Muscle of arm (tissue), 14 donors: ENCODE measurements at places on chromosomes 5 and 9.

DNA sequence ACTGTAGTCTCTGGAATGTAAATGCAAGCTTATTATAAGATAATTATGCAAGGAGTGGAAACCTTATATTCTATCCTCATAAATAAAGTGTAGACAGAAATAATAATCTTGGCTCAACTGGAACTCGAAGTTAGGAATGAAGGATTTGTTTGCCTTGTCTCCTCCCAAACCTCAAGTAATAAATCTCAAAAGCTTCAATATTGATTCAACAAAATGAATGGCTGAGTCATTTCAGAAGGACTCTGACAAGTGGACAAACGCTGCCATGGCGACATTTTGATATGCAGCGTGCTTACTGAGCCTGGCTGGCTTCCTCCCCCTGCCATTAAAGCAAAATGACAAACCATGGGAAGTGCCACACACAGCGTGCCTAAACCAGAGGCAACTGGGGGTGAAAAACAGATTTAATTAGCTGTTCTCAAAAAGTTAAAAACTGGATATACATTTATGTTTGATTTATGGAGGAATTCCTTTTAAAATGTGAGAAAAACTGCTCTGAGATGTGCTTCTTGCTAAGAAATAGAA, 10.5 kb upstream of the ADGRV1 start:
- no peak for DNase-seq

DNA sequence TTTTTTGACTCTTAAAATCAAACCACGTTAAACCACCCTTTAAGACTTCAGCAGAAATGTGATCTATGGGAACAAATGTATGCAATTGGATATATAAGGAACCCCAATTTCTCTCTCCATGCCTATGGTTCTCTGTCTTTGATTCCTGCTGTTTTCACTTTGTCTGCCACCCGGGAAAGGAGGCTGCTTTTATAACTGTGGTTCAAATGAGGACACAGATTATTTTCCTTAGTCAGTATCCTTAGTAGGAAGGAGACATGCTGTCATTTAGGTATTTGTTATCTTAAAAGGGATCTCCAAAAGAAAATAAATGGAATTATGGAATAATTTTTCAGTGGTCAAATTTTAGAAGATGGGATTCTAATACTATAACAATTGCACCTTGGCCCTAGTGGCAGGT, 176.1 kb upstream of the NREP start:
- no peak for DNase-seq

GRCh38 chr9:21815643-21816042, 13.2 kb downstream of the MTAP start:
- no peak for DNase-seq

DNA sequence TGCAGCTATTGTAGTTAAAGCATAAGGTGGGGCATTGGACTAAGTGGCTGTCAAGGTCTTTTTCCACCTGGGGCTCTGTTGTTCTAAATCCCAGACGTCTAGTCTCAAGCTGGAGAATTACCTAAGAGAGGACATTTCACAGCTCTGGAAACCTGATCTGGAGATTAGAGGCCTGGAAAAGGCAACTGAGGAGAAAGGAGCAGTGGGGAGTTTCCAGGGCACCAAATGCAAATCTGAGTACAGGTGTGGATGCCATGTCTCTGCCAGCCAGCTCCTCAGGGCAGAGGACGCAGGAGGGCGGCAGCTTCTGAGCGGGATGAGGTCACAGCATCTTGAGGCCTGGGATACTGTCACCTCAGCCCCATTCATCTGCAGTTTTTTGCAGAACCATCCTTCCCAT, 65.2 kb downstream of the PPARGC1B start:
- no peak for DNase-seq

DNA sequence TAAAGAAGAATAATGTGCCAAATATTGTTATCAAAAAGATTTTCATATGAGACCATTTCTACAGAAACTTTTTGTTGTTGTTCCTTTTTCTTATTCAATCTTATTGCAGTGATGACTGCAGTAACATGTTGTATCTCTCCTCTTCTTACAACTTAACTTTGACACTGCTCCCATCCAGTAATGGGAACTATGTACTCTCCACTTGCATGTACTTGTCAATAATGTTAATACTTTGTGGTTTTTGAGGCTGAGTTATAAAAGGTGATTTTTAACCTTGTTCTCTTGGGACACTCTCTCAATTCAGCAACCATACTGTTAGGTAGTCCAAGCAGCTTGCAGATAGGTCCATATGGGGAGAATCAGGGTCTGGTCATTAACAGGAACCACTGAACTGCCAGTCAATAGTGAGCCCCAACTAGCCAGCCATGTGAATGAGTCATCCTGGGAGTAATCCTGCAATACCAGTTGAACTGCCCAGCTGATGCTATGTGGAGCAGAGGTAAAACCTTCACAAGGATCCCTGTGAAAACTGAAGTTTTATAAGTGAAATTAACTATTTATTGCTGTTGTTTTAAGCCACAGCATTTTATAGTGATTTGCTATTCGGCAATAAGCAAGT, 199.6 kb upstream of the DAB2 start:
- DNase-seq = no peak

- no peak for DNase-seq
Observed at GRCh38 chr9:68897577-68898145, 116.3 kb downstream of the PRKACG start.

GRCh38 chr9:95434116-95435073, 82.4 kb downstream of the PTCH1 start:
- DNase-seq = no peak

- DNase-seq = no peak
Observed at GRCh38 chr9:3018691-3019230, 174.9 kb upstream of the PUM3 start.

DNA sequence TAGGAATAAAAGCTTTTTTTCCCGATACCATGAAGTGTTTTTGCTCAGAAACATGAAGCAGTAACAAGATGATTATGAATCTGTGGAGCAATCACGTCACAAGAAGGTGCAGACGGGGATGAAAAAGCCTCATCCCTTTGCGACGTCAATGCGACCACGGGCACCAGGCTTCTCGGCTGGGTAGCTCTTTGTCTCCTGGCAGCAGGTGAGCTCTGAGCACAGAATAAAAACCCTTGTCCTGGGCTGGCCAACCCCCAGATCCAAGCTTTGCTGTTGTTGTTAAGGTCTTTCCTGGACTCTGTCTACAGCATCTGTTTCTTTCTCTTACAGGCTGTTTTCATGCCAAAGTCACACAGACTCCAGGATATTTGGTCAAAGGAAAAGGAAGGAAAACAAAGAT, 113.8 kb downstream of the ANKRD18B start:
- no peak for DNase-seq
